Kidney (tissue), 22 donors: ENCODE measurements at places on chromosomes 2 and 18. TPM values are rescaled to one million over a fixed set of nuclear protein-coding genes. Genes with fewer than 3 reads are reported as not detected.

The LONRF2 gene
- total RNA-seq, result 6.3 TPM

- DNase-seq, result no peak
Observed at GRCh38 chr2:212534336-212534735, 4.3 kb downstream of the ERBB4 start.

The BMP10 gene
- not detected for total RNA-seq

DNA sequence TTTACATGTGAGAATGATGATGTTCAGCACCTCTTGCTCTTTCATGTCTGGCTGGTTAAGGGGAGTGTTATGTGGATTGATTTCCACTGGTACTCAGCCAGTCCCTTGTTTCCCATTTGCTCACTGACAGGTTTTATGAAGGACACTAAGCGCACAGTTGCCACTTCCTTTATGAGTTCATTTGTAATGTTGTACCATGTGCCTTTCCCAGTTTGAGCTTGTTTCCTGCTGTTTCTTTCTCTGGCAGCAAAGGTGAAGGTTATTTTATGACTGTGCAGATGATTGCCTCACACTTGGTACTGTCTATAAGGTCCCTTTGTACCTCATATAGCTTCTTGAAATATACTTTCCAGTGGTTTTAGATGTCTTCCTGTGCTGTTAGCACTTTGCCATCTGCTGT, 1700.5 kb upstream of the TMEFF2 start:
- DNase-seq, result no peak

The PLCD4 gene
- 11.0 TPM for total RNA-seq

DNA sequence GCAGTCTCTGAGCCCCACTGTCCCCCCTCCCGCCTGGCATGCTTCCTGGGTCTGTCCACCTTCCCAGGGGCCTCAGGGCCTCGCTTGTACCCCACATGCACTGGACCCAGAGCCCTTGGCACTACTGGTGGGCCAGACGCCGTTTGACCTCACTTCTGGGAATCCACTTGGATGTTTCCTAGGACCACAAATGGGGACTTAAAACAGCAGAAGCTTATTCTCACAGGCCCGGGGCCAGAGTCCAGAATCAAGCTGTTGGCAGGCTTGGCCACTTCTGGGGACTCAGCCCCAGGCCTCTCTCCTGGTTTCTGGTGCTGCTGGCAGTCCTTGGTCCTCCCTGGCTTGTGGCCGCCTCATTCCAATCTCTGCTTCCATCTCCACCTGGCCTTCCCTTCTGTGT, 19.6 kb downstream of the ANO7 start:
- no peak for DNase-seq

The SP100 gene
- 118 TPM for total RNA-seq

The GLI2 gene
- 3.7 TPM for total RNA-seq

DNA sequence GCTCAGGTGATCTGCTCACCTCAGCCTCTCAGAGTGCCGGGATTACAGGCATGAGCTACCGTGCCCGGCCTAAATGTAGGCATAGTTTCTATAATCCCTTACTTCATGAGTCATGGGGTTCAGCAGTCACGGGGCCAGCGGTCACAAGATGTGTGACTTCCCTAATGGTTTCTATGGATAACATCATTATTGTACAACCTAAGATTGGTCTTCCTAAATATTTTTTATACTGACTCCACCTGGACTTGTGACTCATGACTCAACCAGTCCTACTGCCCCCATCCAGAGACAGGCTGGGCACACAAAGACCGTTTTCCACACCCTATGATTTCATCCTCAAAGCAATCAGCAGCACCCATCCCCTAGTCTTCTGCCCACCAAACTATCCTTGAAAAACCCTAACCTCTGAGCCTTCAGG, 15.9 kb downstream of the FAM210A start:
- no peak for DNase-seq

GRCh38 chr2:201930043-201930442, 103.6 kb upstream of the FZD7 start:
- DNase-seq, result no peak

DNA sequence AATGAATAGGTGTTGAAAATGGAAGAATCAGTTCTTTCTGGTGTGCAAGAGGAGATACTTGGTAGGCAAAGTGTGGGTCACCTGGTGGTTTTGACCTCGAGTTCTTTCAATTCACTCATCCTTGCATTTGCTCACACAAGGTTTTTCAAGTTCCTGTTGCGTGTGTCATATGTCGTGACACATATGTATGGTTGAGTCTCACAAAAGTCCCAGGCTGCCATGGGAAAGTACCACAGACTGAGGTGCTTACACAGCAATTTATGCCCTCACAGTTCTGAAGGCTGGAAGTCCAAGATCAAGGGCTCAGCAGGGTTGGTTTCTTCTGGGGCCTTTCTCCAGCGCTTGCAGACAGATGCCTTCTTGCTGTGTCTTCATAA, 64.4 kb downstream of the NCK2 start:
- no peak for DNase-seq
